ENCODE measurements at places on chromosomes 3 and 15. TPM values are rescaled to one million over a fixed set of nuclear protein-coding genes. Genes with fewer than 3 reads are reported as not detected.

GRCh38 chr3:29942297-29942696, 661.4 kb downstream of the RBMS3 start:
- DNase-seq = no peak
- no peak overlapping the region for H3K4me3 ChIP-seq
- H3K4me1 ChIP-seq = no peaks in the 10 kb centered on the region

DNA sequence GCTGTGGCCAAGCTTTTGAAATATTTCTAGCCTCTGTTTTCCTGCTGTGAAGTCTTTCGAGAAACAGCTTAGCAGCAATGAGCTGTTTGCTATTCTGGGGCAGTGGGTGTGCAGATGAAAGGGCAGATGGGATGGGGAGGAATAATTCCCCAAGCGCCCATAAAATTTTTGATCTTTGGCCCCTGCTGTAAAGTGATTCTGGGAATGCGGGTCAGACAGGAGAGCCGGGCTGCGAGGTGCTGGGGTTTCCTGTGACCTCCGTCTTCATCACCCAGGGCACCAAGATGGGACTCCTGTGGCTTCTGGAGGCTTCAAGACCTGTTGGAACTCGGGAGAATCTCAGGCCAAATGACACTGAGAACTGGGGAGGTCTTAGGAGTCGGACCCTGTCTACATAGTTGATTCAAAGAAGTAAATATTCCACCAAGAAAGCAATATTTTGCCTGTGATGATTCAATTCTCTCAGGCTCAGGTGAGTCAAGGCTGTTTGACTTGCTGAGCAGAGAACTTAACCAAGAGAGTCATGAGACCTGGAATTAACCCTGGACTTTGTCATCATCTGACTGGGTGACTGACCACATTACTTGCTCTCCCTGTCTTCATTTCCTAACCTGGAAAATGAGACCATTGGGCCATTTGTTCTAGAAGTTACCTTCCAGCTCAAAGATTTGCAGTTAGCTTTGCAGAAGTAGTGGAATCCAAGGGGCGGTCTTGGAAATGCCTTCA, 86.4 kb downstream of the POLR2M start:
- H3K27me3 ChIP-seq = no peaks in the 10 kb centered on the region
- H3K36me3 ChIP-seq = no peaks in the 10 kb centered on the region

DNA sequence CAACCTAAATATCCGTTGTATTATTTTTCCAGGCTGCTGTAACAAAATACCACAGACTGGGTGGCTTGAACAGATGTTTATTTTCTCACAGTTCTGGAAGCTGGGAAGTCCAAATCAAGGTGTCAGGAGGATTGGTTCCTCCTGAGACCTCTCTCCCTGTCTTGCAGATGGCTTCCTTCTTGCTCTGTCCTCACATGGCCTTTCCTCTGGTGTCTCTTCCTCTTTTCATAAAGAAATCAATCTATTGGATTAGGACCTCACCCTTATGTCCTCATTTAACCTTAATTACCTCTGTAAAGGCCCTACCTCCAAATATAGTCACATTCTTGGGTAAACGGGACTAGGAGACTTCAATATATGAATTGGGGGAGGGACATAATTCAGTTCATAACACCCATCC, 89.2 kb upstream of the PLCL2 start:
- H3K4me1 ChIP-seq = peaks cover 7% of the 10 kb centered on the region
- no peaks in the 10 kb centered on the region for H3K27me3 ChIP-seq
- DNase-seq = no peak
- no peak overlapping the region for H3K27ac ChIP-seq
- no peak overlapping the region for H3K4me3 ChIP-seq

GRCh38 chr3:120160050-120160449, 65.8 kb upstream of the GSK3B start:
- H3K27ac ChIP-seq = no peak overlapping the region
- no peaks in the 10 kb centered on the region for H3K4me1 ChIP-seq
- H3K36me3 ChIP-seq = no peaks in the 10 kb centered on the region
- DNase-seq = no peak

GRCh38 chr15:69758810-69759790, 306.5 kb downstream of the RPLP1 start:
- no peak overlapping the region for H3K27ac ChIP-seq
- no peaks in the 10 kb centered on the region for H3K27me3 ChIP-seq
- no peaks in the 10 kb centered on the region for H3K36me3 ChIP-seq
- no peak overlapping the region for H3K4me3 ChIP-seq
- DNase-seq = no peak

ABI3BP gene
- not detected for total RNA-seq

GRCh38 chr3:129304962-129305222, 26.2 kb downstream of the HMCES start:
- H3K4me1 ChIP-seq = peaks cover 4% of the 10 kb centered on the region
- H3K36me3 ChIP-seq = peaks cover 2% of the 10 kb centered on the region
- H3K4me3 ChIP-seq = no peak overlapping the region
- peak overlapping the region; percentile 65 for H3K27ac ChIP-seq
- no peaks in the 10 kb centered on the region for H3K27me3 ChIP-seq

DNA sequence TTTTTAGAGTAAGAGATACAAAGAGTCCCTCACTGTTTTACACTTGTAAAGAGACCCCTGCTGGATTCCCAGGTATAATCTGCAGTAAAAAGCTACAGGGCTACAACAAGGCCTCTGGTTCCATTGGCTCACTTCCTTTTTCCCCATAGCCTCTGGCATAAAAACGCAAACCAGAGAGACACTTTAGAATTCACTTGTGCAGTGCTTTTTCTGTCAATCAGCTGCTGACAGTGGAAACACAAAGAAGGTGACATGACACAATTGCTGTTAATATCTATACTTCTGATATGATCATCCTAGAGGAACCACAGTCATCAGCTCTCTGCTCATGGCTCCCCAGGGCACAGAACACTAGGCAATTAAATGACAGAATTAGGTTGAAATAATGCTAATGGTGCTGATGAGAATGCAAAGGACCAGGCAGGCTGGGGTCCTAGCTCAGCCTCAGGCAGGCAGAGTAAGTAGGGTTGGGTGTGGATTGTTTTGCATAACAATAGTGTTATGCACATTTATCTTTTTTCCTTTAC, 667.9 kb upstream of the CFAP20DC start:
- no peaks in the 10 kb centered on the region for H3K4me1 ChIP-seq
- no peaks in the 10 kb centered on the region for H3K27me3 ChIP-seq
- peak; percentile 10 for DNase-seq
- no peak overlapping the region for H3K27ac ChIP-seq

DNA sequence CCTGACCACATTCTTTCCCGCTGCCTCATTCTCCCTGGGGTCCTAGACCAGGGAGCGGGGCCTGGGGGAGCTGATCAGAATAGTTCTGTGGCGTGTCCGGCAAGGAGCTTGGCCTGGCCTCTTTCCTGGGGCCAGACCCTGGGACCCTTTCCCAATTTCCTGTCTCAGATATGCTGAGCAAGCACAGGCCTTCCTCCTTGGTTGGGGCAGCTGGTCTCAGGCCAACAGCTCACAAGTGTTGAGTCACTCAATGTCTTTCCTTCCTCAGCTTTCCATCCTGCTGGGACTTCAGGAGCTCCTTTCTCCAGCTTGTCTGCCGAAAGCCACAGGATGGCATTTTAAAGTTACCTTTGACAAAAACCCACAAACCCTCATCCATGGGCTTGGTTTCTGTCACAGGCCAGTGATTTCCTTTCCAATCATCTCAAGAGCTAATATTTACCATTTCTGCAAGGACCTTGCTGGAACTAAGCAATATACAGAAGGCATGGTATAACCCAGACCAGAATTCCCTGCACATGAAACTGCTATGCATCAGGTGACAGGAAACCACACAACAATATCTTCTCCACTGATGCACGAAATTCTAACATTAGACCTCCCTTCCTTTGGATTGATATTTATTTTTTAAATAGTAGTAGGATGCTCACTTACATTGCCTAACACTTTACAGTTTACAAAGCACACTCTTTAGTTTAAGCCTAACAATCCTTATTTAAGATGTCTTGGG, 19.5 kb upstream of the TIMP4 start:
- no peaks in the 10 kb centered on the region for H3K4me1 ChIP-seq
- H3K27ac ChIP-seq = no peak overlapping the region
- H3K27me3 ChIP-seq = no peaks in the 10 kb centered on the region
- DNase-seq = no peak
- H3K36me3 ChIP-seq = no peaks in the 10 kb centered on the region

DUOXA1 gene
- total RNA-seq = not detected

CLDN16 gene
- total RNA-seq = not detected

- no peak for DNase-seq
- H3K4me1 ChIP-seq = no peaks in the 10 kb centered on the region
- H3K27me3 ChIP-seq = no peaks in the 10 kb centered on the region
- H3K36me3 ChIP-seq = no peaks in the 10 kb centered on the region
These were observed 200.0 kb upstream of the CBLB start for GRCh38 chr3:106068795-106069194.

- H3K27me3 ChIP-seq = peaks cover 3% of the 10 kb centered on the region
- H3K4me1 ChIP-seq = no peaks in the 10 kb centered on the region
- H3K4me3 ChIP-seq = no peak overlapping the region
- H3K36me3 ChIP-seq = no peaks in the 10 kb centered on the region
- H3K27ac ChIP-seq = no peak overlapping the region
- no peak for DNase-seq
These were observed 5.8 kb upstream of the GNAI2 start for GRCh38 chr3:50230104-50230793.

DNA sequence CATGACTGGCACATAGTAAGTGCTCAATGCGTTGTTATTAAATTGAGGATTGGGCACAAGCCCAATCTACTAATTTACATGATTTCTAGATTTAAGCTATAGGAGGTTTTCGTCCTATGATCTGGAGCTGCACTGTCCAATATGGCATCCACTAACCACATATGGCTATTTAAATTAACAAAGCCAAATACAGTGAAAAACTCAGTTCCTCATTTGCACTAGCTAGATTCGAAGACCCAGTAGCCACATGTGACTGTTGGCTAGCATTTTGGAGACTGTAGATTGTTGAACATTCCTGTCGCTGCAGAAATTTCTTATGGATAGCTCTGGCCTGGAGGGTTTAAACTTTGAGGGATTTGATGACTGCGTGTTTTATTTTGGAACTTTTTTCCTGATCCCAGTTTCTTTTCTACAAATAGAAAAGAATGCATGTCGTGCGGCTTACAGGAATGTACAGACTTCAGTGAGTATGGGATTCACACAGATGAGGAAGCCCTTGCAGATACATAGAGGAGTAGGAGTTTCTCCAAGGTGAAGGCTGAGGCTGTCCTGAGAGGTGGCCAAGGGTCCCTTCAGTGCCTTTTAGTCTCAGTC, 82.8 kb downstream of the SLCO3A1 start:
- DNase-seq = no peak
- H3K36me3 ChIP-seq = no peaks in the 10 kb centered on the region
- peaks cover 9% of the 10 kb centered on the region for H3K4me1 ChIP-seq
- H3K4me3 ChIP-seq = no peak overlapping the region
- H3K27me3 ChIP-seq = no peaks in the 10 kb centered on the region

- H3K4me1 ChIP-seq = no peaks in the 10 kb centered on the region
- no peak overlapping the region for H3K27ac ChIP-seq
- DNase-seq = no peak
- no peak overlapping the region for H3K4me3 ChIP-seq
- no peaks in the 10 kb centered on the region for H3K27me3 ChIP-seq
These were observed 166.2 kb downstream of the CHDH start for GRCh38 chr3:53680028-53680427.

GRCh38 chr3:129112308-129113052, 9.1 kb downstream of the RAB43 start:
- no peak for DNase-seq
- H3K36me3 ChIP-seq = no peaks in the 10 kb centered on the region
- H3K27ac ChIP-seq = no peak overlapping the region

DNA sequence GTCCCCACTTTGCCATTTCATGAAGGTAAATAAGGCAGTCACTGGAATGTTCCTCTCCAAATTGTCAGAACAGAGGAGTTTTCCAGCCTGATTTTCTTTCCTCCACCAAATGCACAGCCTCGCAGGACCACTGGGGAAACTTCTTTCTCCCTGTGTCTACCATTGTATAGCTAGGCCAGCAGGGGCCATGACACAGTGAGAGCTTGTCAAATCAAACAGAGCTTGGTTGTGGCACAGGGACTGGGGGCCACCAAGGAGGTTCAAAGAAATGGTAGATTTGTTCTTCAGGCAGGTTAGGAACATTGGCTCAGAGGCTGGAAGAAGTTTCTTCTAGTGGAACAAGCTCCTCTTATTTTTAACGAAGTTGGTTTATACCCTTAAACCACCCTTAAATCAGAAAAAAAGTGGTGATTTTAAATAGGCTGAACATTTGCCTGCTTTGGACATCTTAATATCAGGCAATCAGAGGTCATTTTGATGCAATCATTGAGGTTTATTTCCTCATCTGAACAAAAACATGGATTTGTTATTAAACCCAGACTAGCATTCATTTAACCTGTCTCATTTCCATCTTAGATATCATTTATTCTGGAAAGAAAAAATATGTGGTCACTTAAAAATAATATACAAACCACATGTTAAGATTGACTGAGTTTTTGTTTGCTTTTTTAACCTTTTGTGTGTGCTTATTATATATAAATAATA, 105.6 kb downstream of the GTPBP8 start:
- DNase-seq = no peak
- no peaks in the 10 kb centered on the region for H3K4me1 ChIP-seq
- H3K36me3 ChIP-seq = no peaks in the 10 kb centered on the region
- no peak overlapping the region for H3K4me3 ChIP-seq

MELTF gene
- 3.5 TPM for total RNA-seq

- H3K36me3 ChIP-seq = no peaks in the 10 kb centered on the region
- H3K4me1 ChIP-seq = no peaks in the 10 kb centered on the region
- H3K27me3 ChIP-seq = no peaks in the 10 kb centered on the region
- no peak for DNase-seq
- no peak overlapping the region for H3K27ac ChIP-seq
- H3K4me3 ChIP-seq = no peak overlapping the region
These were observed 82.0 kb downstream of the CNTN3 start for GRCh38 chr3:74532446-74532845.

IQCH gene
- 0.88 TPM for total RNA-seq

GRCh38 chr15:85489773-85490493, 109.5 kb downstream of the AKAP13 start:
- H3K27ac ChIP-seq = no peak overlapping the region
- no peak for DNase-seq
- no peaks in the 10 kb centered on the region for H3K36me3 ChIP-seq
- no peaks in the 10 kb centered on the region for H3K27me3 ChIP-seq
- H3K4me1 ChIP-seq = no peaks in the 10 kb centered on the region

DNA sequence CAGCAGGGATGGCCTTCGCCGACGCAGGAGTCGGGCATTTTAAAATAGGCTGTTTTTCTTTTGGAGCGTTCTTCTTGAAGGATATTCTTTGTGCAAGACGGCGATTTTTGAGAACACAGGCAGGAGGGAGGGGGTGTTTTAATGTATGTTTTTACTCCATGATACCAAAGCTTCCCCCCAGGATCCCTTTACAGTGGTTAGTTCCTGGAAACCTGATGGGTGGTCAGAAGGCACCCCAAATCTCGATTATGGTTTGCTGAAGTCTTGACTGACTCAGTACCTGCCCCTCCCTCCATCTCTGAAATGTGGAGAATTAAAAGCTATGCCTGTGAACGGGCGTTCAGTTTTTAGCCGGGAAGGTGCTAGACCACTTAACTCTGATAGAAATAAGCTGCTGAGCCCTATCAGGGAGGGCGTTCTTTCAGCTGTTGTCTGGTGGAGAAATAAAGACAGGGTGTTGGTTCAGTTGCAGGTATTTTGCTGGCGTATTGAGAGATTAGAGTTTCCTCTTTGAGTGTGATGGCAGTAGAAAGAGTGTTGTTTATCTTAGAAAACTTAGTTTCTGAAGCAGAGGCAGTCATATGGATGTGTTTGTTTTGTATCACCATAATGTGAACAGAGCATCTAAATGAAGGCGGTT, 3.4 kb downstream of the IGF1R start:
- DNase-seq = no peak
- no peak overlapping the region for H3K27ac ChIP-seq
- no peaks in the 10 kb centered on the region for H3K27me3 ChIP-seq

MEIS2 gene
- 0.22 TPM for total RNA-seq

TP63 gene
- not detected for total RNA-seq

TRPC1 gene
- 23.1 TPM for total RNA-seq

Measured in H1 (cell line).